ENCODE measurements at places on chromosomes 12 and 14.

- no peak for DNase-seq
Measured at GRCh38 chr12:92272061-92272964, 126.7 kb upstream of the BTG1 start.

GRCh38 chr12:100027671-100028070, 42.9 kb upstream of the ANKS1B start:
- DNase-seq: no peak

DNA sequence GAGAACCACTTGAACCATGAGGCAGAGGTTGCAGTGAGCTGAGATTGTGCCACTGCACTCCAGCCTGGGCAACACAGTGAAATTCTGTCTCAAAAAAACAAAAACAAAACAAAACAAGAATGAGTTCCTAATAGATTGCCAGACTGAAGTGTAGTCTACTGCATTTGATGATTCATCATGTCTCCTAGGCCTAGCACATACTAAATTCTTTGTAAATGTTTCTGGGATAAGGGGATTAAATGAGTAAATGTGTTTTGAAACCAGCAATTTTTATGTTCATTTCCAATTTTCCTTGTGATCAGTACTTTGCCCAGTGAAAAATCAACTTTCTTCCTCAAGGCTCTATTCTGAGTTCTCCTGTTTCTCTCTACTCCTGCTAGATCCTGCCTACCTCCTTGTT, 2.9 kb upstream of the DYRK2 start:
- no peak for DNase-seq

GRCh38 chr14:82134411-82134810, 600.8 kb upstream of the SEL1L start:
- no peak for DNase-seq

DNA sequence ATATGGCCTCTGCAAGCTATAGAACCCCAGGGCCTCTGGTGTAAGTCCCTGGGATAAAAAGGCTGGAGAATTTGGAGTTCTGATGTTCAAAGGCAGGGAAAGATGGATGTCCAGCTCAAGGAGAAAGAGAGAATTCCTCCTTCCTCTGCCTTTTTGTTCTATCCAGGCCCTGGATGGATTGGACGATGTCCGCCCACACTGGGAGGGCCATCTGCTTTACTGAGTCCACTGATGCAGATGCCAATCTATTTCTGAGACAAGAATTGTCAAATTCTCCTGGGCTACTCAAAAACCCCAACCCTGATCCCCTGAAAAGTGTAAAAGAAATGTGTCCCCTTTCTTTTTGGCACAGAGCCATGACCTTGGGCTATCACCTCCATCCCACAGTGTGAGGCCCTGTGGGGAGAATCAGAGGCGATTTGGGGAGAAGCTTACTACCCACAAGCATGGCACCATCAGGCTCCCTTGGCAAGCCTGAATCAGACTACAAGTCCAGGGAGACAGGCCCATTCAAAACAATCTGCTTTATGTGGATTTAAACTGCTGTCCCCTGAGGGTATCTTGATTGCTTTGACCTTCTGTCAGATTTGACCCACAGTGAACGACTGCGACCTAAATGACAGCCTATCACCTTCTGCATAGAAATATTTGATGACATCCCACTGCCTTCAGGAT, 334.0 kb downstream of the NUAK1 start:
- no peak for DNase-seq
